NCI-H2029 (cell line): ENCODE measurements at places on chromosomes 6 and 20.

- no peak for DNase-seq
Measured at GRCh38 chr6:157946865-157947532, 34.7 kb upstream of the SYNJ2 start.

DNA sequence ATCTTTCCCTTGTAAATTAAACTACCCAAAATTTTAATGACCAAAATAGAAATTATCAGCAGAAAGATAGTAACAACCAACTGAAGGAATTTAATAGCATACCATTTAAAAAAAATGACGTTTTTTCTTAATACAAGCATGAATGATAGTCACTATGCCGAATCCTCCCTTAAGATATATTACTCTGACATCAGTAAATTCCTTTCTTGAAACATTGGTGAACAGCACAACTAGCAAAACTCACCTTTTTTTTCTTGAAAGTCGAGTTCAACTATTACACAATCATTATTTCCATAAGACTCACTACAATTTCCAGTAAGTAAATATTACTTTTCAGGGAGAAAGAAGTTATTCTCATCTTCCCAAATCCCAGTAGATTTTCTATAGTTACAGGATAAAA lies 433.2 kb downstream of the GRIK2 start:
- no peak for DNase-seq

DNA sequence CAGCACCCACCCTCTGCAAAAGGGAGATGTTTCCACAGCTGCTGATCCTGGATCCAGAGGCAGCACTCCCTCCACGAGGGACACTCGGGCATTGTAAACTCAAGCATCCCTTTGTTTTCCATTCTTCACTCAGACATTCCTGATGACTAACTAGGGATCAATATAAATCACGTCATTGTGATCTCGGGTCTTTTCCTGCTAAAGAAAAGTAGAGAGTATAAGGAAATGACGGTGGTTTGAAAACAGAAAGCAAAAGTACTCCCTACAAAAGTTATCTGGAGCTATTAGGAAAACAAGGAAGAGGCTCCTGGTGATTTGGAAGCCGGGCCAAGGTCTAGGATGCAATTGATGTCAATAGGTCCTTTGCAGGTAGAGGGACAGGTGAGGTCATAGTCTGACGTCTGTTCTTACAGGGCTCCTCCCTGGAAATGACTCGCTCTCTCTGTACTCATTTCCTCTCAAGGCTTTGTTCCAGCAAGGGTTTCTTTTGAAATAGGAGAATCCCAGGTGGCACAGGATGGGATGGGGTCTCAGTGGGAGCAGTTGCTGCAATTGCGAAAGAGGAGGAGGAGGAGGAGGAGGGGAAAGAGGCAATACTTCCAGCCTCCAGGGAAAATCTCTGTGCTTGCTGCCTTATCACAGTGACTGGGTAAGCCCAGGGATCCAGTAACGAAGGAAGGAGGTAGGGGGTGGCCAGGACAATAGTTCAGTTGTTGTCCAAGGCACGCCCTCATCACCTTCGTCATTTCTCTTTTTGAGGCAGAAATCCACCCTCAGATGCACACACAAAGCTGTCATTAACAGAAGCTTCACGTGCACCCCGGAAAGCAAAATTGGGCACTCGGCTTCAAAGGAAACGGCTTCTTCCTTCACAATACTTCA lies 222.8 kb downstream of the LY86 start:
- DNase-seq = peak; percentile 100

DNA sequence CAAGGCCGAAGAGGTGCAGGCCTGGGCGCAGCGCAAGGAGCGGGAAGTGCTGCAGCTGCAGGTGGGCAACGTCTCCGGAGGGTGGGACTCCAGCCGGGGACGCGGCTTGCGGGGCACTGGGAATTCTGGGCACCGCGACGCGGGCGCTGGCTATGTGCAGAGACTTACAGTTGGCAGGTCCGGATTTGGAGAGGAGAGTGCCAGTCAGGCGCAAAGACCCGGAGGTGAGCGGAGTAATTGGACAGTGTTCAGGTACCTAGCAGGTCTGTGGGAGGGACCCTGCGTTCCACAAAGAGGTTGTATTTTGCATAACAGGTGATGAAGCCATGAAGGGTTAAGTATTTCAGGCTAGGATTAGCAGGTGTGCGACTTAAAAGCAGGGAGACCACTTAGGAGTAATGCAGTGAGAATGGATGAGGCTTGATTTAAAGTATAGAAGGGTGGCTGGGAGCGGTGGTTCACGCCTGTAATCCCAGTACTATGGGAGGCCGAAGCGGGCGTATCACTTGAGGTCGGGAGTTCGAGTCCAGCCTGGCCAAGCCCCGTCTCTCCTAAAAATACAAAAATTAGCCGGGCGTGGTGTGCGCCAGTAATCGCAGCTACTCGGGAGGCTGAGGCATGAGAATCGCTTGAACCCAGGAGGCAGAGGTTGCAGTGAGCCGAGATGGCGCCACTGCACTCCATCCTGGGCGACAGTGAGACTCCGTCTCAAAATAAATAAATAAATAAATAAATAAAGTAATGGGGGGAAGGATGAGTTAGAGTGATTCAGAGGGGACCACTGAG lies 1.0 kb downstream of the MRPS26 start:
- peak; percentile 66 for DNase-seq

- DNase-seq = no peak
Measured at GRCh38 chr6:25297039-25297441, 17.9 kb downstream of the CARMIL1 start.

DNA sequence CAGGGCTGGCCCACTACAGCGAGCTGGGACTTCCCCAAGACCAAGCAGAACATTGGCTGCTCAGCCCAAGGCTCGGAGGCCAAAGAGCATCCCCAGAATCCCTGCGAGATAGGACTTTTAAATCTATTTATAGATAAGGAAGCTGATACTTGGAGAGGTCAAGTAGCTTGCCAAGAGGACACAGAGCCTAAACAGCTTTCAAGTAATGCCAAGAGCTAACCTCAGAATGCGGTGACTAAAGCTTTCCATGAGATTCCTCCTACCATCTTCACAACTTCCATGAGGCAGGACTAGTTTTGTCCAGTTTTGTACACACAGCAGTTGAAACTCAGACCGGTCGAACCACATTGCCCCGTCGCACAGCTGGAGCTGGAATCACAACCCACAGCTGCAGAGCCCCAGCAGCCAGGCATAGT lies 168.1 kb upstream of the TOP1 start:
- DNase-seq = no peak

GRCh38 chr20:36784900-36785299 lies 11.3 kb upstream of the DSN1 start:
- DNase-seq = no peak
